Psoas muscle (tissue), 8 donors: ENCODE measurements at places on chromosomes 4 and X. TPM values are rescaled to one million over a fixed set of nuclear protein-coding genes. Genes with fewer than 3 reads are reported as not detected.

DNA sequence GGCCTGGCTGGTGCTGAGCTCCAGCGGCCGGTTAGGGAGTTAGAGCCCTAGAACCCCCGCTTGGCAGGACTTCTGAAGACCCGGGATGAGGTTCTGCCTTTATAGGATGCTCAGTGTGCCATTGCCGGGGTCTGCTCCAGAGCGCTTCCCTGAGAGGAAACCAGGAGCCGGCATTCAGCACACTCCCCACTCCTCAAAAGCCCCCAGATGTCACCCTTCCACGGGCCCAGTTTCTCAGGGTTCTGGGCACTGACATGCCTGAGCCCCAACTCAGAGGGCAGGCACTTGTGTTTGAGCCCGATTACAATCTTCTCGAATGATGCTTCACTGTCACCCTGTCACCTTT lies 6.5 kb downstream of the NKX3-2 start:
- DNase-seq, result no peak

DNA sequence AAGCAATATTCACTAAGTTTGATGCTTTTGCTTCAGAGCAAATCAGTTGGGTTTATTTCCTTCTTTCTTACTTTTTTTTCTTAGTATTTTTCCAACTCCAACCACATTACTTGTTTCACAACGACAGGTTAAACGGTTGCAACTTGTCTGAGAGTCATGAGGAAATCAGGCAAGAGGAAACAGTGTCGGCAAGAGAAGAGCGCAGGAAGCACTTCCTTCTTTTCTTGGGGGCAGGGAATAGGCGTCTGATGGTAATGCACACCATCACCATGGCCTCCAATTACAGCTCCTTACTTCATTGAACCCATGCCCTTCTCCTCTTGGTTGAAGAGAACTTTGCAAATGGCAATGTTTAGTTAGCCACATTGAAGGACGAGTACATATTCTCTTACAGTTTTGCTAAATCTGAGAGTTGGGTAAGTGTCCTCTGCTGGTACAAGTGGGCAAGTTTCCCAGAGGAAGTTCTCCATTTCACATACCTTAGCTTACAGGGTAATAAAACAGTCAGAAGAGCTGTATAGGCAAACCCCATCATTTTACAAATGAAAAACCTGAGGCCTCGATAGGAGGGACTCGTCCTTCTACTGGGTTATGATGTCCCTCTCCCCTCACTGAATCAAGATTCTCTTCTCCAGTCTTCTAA lies 8.3 kb upstream of the CXCL8 start:
- DNase-seq, result no peak

The TRPC3 gene
- total RNA-seq, result not detected

The RNF128 gene
- 4.3 TPM for total RNA-seq

The ATRX gene
- 64.3 TPM for total RNA-seq

DNA sequence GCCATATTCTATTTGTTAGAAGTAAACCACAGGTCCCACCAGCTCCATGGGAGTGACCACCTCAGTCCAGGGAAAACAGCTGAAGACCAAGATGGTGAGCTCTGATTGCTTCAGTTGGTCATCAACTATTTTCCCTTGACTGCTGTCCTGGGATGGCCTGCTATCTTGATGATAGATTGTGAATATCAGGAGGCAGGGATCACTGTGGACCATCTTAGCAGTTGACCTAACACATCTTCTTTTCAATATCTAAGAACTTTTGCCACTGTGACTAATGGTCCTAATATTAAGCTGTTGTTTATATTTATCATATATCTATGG lies 16.1 kb downstream of the TLR8 start:
- DNase-seq, result no peak

DNA sequence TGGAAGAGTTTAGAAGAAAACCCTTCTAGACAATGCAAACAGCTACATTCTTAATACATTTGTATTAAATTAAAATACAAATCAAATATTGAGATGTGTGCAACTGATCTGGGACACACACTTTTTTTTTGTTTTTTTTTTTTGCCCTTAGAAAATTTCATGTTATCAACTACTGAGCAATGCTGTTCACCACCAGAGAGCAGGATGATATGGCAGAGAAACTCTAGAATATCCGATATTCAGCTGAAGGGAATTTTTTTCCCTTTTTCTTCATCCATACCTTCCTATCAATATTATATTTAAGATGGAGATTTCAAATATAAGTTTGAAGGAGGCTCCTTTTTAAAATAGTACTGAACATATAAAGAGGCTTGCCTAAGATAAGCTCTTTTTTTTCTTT lies 1.0 kb downstream of the NDST3 start:
- no peak for DNase-seq

The FAT4 gene
- 1.6 TPM for total RNA-seq

DNA sequence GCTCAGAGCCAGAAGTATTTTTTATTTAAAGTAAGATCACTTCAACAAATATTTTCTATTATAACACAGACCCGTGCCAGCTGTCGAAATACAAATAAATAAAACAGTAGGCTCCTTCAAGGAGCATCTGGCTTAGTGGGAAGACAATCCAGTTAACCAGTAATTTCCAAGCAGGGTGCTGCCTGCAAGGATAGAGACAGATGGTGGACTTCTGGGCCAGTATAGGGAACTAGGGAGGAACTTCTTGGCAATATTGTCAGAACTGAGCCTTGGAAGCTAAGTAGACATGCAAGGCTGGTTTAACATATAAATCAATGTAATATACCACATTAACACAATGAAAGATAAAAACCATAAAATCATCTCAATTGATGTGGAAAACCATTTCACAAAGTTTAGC lies 17.0 kb upstream of the MTMR1 start:
- no peak for DNase-seq
